ENCODE measurements at places on chromosomes 6 and 20.

- no peak for DNase-seq
Observed at GRCh38 chr6:15654250-15654649, 8.6 kb downstream of the DTNBP1 start.

- DNase-seq: no peak
Observed at GRCh38 chr6:146887447-146888077, 288.8 kb downstream of the ADGB start.

DNA sequence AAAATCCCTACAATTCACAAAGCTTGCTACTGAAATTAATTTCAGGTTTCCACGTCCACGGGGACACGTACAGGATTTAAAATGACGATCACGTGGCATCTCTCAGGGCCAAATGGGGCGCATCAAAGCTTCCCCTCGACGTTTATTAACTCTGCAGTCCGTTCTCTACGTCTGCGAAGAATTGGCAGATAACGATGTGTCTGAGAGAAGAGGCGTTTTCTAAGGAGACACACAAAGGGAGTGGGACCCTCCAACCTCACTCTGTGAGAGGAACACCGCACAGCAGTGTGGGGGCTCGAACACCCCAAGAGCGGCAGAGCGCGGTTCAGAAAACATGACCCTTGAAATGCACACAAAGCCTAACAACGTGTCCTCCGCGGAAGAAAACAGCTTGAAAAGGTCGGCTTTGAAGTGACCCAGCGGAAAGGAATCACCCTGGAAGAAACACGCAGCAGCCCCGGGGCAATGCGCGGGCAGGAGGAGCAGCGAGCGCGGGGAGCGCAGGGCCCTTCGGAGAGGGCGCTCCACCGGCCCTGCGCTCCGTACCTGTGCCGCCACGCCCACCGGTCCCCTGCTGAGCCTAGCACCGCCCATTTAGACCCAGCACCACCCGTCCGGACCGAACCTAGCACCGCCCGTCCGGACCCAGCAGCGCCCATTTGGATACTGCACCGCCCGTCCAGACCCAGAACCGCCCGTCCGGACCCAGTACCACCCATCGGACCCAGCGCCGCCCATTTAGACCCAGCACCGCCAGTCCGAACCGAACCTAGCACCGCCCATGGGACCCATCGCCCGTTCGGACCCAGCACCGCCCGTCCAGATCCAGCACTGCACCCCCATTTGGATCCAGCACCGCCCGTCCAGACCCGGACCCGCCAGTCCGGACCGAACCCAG, 1.1 kb upstream of the AFDN start:
- DNase-seq: peak; percentile 89

DNA sequence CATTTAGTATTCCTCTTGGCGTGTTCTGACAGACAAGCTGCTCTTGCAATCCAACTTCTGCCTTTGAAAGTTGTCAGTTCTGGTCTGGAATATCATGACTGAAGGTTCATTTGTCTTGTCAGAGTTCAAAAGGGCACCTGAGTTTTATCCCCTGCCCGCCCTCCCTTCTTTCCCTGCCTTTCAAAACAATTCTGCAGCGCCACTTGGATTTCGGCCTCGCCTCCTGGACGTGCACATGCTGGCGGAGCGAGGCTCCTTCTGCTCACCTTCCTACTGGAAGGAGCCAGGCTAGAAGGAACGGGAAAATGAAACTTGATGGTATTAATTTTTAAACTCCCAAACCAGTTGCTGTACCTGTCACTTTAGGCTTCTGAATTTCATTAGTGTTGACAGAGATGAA, 55.7 kb upstream of the HDGFL1 start:
- no peak for DNase-seq

DNA sequence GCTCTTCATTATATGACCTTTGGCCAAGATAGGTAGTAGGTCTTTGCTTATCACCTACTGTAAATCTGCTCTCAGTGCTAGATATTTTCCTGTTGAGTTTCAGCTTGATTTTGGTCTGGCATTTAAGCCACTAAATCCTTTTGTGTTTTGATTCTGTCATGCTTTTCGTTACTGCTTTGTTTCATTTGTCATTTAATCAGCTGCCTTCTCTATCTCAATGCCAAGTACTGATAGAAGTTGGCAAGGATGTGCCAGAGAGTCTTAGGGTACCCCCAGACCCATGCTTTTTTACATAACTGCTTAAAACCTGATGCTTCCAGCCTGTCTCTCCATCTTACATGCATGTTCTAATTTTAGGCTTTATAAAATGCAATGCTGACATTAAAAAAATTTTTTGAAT, 300.1 kb upstream of the SASH1 start:
- DNase-seq: no peak

DNA sequence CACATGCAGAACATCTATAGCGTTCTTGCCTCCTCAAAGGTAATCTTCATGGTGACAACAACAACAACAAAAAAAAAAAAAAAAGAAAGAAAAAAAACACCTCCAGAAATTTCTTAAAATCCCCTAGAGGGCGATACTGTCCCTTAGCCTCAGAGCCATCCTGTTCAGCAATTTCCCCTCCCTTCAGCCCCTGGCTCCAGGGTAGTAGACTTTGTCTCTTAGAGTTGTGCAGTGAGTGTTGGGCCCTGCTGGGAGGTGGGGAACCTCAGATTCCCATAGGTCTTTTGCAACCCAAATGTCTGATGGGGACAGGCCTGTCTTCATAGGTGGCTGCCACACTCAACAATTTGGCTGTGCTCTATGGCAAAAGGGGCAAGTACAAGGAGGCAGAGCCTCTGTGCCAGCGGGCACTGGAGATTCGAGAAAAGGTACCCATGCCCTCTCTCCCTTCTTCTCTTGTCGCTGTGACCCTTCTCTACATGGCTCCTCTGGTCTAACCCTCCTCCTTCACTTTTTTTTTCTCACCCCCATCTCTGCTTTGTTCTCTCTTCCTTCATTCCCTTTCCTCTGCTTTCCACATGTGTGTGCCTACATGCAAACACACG, 6.0 kb upstream of the PTK7 start:
- DNase-seq: peak; percentile 60

- DNase-seq: no peak
Observed at GRCh38 chr6:166317261-166318212, 9.3 kb upstream of the PRR18 start.

- DNase-seq: no peak
Observed at GRCh38 chr20:52924411-52925271, 47.5 kb upstream of the TSHZ2 start.

DNA sequence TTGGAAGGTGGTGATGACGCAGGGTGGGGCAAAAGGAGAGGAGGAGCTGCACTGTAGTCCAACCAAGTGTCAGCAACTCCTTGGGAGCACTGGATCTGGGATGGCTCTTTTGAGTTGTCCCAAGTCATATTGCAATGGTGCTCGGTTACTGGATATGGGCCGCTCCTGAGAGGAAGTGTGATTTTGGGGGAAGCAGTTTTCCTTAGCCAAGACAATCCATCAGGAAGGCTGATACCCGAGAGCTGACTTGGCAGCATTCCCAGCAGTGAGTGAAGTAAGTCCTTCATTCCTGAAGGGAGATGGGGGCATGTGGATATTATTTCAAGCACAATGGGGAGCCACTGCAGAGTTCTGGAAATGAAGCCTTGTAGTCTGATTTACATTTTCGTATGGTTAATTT, 354.1 kb downstream of the RFPL4B start:
- DNase-seq: no peak

GRCh38 chr6:4128748-4129147, 6.6 kb downstream of the ECI2 start:
- no peak for DNase-seq

DNA sequence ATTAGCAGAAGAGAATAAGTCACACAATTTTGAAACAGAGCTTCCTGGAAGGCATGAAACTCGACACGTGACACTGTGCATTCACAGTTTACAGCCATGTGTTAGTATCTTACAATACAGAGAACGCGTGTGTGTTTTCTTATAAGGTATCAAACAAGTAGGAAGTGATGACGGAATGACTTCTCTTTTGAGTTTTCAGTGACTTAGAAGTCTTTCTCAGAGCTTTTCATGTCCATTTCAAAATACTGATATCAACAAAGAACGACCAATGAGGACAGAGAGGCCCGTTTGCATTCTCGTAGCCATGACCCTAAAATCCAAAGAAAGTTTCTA, 36.6 kb upstream of the DUSP22 start:
- no peak for DNase-seq

DNA sequence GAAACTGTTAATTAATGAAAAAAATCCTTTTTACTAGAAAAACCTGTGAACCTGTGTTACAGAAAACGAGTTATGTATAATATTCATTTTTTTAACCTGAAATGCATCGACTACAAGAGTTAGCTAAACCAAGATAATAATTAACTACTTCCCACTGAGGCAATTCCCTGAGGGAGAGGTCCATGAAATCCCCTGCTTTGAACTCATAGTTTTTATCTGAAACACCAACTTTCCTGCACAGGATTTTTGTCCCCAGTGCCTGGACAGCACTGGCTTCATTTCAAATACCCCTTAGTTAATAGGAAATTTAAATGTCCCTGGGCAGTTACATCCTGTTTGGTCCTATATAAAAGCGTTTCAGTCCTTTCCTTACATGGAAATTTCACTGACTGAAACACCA, at the start of gene OR14J1:
Gene OR14J1, plus strand, starts transcription at position 386 of the 400 bp plus-strand sequence. CDS start 4,989 bp downstream, outside the sequence.
- no peak for DNase-seq

- DNase-seq: peak; percentile 43
Observed at GRCh38 chr6:139736325-139736906, 362.0 kb upstream of the CITED2 start.

DNA sequence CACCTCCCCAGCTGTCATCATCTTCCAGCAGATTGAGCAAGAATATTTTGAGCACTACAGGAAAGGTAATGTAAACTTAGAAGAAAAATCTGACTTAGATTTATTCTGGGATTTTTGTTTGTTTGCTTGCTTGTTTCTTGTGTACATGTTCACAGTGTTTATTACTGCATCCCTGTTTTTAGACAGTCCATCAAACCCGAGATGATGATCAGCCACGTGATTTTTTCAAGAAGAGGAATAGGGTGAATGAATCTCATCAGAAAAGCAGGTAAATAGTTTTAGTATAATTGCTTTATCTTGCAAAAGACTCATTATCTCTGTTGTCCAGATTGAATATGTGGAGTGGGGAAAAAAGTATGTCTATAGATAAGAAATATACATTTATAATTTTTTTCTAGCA, 2.1 kb downstream of the FAM217B start:
- DNase-seq: no peak

DNA sequence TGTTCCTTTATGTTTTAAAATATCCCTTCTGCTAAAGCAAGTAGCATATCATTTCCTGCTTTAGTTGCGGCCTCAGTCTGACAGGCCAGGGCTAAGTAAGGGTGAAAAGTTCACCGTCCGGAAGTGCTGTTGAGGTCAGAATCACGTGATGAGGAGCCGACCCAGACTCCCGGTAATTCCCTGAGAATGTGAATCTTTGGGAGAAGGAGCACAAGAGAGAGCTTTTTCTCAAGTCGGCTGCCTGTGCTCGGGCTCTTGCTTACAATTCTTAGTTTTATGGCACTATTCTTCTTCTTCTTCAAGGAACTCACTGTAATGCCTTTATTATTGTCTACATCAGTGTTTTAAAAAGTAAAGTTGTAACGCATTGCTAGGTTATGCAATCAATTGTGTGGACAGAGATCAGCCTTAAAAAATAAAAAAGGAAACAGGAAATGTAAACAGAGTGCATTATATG, 309.3 kb downstream of the PRL start:
- DNase-seq: peak; percentile 75

DNA sequence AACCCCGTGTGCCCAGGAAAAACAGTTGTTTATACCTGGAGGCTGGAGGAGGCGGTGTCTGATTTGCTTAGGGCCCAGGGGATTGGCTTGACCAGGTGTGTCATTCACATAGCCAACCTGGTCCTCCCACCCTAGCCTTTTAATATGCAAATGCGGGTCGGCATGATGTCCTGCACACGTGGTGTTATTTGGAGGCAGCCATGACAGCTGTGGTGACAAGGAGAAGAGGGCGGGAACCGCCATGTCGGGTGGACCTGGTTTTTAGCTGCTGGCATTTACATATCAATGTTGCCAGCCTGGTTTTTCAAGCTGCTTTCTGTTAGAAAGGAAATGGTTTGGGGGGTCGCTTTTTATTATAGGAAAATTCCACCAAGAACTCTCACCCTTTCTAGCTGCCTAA, 291.4 kb upstream of the QKI start:
- peak; percentile 89 for DNase-seq

DNA sequence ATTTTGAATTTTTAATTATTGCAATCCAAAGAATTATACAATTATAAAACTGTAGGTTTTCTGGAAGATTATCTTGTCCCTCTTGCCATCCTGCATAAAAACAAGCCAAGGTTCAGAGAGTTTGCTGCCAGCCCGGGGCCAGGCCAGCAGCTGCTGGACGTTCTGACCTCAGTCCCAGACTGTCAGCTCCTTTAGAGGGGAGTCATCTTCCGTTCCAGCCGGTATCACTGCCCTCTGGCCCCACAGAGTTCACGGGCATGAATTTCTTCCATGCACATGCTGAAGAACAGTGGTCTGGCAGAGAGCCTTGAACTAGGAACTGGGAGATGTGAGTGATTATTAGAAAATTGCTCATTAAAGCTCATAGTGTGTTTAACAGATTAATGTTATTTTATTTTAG, 130.4 kb upstream of the QKI start:
- no peak for DNase-seq

GRCh38 chr20:45970646-45971424, 1.2 kb downstream of the ZNF335 start:
- DNase-seq: no peak

- DNase-seq: peak; percentile 32
Observed at GRCh38 chr6:116010790-116011401, 49.8 kb downstream of the FRK start.

GRCh38 chr6:118825661-118826060, 68.3 kb upstream of the ASF1A start:
- no peak for DNase-seq

GRCh38 chr6:163991321-163991720, 576.8 kb downstream of the QKI start:
- DNase-seq: no peak

DNA sequence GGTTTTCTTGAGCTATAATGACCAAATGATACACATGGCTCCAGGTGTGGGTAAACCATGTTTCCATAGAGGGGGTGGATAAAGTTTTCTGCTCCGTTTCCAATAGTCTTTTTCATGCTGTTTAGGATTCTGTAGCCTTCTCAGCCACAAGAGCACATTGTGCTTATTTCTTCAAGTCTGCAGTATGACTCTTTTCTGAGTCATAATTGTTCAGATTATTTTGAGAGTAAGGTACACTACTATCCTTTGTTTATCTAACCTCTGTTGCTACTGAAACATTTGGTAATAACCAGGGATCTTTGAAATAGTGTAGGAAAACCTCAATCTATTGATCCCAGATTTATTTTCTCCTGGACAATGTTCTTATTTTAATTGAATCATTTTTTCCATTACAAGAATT, 247.9 kb upstream of the BMP2 start:
- DNase-seq: no peak

- no peak for DNase-seq
Observed at GRCh38 chr6:148776321-148777308, 29.8 kb downstream of the UST start.

- no peak for DNase-seq
Observed at GRCh38 chr6:56279331-56280080, 32.1 kb upstream of the COL21A1 start.

Data from ELF-1 (cell line).